Epithelial cell of prostate (primary cell): ENCODE measurements at places on chromosomes 3 and 15.
A peak's percentile ranks its signal among the peaks of the same experiment; 100 is the strongest.

DNA sequence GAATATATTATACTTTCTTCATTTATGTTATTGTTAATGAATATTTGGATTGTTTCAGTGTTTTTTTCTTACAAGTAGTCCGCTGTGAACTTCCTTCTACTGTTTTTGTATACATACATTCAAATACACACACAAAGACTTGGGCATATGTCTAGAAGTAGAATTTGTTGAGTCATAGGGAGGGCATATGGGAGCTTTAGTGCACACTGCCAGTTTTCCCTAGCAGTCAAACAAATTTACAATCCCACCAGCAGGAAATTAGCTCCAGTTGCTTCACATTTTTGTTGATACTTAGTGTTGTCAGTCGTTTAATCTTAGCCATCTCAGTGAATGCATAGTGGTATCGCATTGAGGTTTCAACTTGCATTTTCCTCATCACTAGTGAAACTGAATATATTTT is 492.3 kb downstream of the DIPK2A start:
- no peak for DNase-seq

DNA sequence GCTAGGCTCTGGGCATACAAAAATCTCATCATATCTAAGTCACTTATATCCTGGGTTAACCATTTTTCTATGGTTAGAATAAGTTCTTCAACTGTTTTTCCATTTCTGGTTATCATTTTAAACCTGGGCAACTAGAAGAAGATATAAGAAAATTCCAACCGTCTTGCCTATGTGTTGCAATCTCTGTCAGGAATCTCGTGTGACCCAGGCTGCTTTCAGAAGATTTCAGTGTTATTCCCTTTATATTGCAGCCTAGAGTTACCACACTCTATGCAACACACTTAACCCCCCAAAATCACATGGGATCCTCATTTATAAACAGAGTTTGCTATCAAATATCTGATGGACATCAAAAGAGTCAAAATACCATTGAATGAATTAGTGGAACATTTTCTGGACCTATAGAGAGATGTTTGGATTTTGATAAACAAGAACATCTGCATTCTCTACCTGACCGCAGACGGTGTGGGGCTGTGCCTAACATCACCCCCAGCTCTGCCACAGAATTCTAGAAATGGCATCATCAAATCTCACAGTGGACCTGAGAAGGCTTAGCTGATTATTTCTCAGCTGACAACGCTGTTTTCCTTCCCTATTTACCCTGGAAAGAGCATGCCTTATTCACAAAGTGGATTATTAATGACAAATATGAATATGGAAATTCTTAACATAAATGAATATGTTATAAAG is 515.7 kb downstream of the NTRK3 start:
- no peak for DNase-seq

DNA sequence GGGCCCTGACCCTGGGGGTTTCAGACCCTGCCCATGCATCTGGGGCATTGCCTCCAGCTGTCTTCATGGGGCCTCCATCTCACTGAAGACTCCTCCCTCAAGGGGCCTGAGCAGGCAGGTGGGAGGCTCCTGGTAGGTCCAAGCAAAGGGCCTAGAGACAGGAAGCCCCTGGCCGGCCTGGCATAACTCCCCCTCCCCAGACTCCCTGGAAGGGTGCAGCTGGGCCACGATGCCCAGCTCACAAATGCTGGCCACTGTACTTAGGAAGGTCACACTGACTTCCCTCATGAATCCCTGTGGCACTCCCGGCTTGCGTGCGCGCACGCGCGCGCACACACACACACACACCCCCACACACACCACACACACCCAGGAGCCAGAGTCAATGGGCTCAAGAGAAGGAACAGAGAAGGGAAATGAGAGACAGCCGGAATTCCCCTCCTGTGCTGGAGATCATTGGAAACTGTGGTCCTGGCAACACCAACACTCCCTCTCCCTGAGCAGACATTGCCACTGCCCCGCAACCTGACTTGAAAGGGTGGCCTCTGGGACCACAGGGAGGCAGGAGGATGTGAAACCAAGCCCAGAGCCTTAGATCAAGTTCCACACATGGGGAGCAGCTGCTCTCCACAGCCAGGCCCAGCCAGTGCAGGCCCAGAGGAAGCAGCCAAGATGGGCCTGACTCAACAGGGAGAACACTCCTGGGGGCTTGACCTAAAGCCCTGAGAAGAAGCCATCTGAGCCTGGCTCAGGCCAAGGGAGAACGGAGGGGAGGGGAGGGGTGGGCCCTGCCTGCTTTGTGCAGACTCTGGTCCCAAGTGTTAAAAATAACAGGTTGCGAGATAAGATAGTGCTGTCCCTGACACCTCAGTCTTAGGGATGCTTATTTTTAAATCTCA is 69.7 kb downstream of the SCN5A start:
- no peak for DNase-seq

DNA sequence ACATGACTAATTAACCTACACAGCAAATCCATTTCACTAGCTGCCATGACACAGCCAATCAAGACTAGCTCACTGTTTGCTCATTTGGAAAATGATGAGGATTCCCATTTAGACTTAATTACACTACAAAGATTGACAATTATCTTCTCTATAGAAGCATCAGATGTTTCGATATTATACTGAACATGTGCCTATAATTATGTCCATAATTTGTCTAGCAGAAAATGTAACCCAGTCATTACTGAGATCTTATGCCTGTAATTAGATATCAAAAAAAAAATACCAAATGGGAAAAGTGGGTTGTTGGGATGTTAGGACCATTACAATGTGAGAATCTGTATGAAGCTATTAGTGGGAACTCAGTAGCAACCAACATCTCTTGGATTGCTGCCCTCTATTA is 344.2 kb upstream of the MCTP2 start:
- DNase-seq, result no peak

GRCh38 chr3:114218006-114218405 is 19.4 kb downstream of the ZNF80 start:
- no peak for DNase-seq

DNA sequence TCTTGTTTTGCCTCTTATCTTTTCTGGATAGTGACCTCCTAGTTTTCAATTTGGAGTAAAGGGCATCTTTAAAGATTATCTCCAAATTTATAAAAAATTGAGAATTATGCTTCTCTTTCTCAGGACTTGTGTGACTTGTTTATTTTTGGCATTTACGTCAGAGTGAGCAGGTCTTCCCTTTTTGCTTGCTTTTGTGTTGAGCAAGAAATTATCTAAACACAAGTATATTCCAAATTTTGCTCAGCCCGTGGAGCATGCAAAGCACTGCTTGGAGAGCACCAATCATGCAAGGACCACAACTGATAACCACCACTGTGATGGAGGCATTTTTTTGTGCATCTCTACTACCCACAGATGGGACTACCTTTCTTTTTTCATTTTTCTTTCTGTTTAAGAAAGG is 7.1 kb downstream of the SLC25A26 start:
- DNase-seq, result no peak

DNA sequence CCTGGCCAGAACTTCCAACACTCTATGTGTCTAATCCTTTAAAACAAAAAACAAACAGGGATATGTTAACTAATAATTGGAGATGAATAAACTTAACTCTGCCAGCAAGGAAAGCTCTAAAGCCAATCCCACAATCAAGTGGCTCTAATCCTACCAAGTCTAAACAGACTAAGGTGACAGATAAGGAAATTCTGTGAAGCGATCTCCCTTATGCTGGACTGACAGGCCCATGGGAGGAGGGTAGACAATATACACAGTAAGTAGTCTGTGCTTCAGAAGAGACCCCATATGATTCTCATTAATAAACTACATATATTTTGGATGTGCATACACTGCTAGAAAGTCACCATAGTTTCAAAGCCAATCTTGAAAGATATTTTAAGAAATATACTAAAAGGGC is 10.1 kb downstream of the VPS13C start:
- no peak for DNase-seq

DNA sequence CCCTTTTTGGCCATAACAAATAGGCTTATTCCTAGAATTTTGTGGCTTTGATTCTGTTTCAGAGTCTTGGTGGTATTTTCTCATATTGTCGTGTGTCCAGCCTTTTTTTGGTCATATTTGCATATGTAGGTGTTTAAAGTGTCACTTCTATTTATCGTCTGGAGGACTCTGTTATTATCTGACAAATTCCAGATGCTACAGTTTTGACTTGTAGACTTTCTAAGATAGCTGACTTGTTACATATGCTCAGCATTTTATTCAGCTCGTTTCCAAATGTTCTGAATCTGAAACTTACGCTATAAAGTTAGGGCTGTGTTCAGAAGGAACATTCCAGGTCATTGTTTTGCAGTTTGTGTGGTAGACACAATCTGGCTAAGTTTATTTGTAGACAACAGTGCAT is 1.9 kb downstream of the PPP4R2 start:
- DNase-seq, result no peak

DNA sequence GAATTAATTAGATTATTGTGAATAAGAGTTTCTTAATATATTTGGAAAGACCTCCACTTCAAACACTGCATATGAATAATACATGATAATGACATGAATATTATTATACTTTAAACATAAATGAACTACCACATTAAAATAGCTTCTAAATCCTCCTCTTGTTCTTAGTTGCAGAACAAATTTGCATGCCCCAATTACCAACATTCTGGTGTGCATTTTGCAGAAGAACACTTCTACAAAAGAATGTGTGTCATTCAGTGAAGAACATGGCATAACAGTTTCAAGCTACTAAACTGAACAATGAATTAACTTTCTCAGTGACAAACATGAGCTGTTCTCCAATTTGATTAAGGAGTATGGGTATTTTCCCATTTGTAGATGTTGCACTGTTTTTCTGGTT is 711.3 kb upstream of the NAALADL2 start:
- no peak for DNase-seq

GRCh38 chr15:80093854-80094418 is 34.5 kb downstream of the ZFAND6 start:
- DNase-seq, result peak; percentile 16

DNA sequence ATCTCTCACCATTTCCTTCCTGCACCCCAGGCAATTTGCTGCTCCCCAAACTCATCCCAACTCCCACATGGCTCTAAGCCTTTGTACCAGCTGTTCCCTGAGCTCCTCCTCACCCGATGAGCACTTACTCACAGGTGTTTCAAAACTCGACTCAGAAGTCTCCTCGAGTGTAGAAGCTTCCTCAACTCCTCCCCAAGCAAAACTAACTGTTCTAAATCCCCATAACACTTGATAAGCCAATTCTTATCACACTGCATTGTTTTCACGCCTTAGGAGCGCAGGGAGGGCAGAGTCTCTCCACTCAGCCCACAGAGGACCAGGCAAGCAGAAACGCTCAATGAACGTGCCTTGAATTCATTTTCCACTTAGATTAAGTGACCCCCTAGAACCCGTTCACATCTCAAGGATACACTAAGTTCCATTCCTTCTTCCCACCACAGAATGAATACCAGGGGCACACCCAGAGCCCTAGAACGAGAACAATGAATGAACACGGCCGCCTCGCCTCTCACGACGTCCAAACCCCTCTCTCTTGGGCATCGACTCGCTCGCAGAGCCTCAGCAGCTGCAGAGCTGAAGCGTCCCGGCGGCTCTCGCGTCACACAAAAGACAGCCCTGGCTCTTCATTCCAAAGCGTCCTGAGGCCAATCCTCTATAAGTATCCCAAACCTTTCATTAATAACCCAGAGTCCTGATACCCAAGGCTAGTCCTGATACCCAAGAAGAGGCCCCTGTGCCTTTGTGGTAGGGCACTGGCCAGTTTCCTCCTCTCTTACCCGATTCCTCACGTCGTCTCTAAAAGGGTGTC is 1.1 kb downstream of the RAF1 start:
- DNase-seq, result peak; percentile 22

DNA sequence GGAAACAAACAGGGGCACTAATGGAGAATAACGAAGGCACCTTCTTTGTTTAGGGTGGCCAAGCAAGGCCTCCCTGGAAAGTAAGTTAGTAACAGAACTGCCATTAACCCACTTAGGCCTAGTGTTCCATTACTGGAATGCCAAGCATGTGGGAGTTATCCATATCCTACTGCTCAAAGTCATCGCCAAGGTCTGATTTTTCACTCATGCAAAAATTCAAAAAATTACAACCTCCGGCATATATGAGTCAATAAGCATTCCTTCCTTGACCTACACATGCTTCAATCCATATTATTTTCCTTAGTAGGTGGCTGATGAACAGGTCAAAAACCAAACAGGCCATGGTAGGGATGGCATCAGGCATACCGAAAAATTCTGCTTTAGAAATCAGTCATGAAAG is 1097.2 kb downstream of the FHIT start:
- no peak for DNase-seq

GRCh38 chr3:45332493-45332892 is 55.9 kb upstream of the LARS2 start:
- no peak for DNase-seq

DNA sequence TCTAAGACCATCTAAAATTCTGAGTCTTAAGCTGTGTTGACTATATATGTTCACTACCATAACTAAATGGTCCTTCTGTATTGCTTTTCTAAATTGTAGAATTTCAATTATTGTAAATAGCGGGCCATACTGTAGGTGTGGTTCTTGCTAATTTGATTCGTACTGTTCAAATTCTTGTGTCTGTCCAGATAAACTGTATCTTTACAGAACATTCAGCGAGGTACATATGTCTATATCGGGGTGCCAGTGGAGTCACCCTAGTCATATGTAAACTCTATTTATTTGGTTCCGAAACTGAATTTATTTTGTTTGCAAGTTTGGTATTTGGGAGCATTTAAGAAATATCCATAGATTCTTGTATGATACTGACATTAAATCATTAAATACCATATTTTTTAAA is 69.0 kb downstream of the IGF1R start:
- DNase-seq, result no peak

DNA sequence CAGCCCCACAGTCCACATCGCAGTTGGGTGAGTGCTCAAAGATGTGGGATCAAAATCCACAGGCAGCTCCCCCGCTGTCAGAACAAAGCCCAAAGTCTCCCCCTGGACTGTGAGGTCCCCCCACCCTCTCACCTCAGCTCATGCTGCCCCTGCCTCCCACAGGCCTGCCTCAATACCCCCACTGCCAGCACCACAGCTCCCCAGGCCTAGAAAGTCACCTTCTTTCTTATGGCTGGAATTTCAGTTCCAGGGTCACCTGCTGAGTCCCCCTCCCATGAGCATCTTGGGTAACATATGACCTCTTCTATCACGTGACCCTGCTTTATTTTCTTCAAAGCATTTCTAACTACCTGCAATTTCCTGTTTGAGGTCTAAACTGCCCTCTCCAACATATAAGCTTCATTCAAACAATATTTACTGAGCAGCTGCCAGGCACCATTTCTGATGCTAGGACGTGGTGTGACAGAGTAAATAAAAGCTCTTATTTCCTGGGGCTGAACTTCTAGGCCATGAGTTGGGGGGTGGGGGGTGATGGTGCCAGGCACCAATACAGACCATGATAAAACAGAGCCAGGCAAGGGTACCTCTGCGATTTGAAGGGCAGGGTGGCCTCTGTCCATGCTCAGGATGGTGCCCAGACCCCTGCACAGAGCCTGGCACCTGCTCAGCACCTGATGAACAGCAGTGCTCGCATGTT is 2.4 kb upstream of the TMEM89 start:
- DNase-seq, result no peak

- DNase-seq, result no peak
Observed at GRCh38 chr3:5073374-5074085, 48.6 kb upstream of the ARL8B start.

GRCh38 chr3:62525281-62525680 is 151.9 kb upstream of the FEZF2 start:
- peak; percentile 37 for DNase-seq
